Skin of body (tissue), 3 donors: ENCODE measurements at places on chromosomes 1 and 21. TPM values are rescaled to one million over a fixed set of nuclear protein-coding genes. Genes with fewer than 3 reads are reported as not detected.

DNA sequence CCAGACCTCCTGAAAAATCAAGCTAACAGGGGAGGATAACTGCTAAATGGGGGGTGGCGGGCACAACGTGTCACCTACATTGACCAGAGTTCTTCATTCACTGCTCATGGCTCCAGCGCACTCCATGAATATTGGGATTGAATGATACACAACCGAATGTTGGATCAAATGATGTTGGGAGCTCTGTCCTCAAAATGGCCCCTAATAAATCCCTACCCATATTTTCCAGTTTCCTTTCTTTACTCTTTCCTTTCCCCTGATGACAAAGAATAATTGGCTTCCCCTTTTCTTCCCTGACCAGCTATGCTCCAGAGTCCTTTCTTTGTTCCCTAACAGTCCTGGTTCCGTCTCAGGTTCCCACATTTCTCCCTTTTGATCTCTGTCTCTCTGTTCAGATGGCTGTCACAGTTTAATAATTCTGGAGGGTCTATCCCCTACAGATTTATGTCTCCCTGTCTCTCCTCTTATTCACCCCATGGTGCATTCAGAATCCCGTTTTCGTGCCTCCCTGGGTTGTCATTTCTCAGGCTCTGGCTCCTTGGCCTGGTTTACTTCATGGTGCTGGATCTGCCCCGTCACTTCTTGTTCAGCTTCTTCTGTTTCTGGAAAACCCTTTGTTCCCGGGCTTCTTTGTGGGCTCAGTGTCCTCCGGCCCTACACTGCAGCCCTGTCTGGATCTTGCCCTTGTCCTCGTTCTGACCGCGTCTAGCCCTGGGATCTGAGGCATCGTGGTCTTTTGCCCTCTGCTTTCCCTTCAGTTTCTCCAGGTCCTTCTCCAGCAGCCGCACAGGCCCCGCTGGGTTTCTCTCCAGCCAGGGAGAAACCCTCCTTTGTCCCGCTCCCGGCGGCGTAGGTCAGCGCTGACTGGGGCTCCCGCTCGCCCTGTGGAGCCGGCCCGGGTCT lies 78.3 kb downstream of the NDUFS5 start:
- no peak for DNase-seq

Gene CYP4Z1
- 0.39 TPM for total RNA-seq

Gene WLS
- 85.4 TPM for total RNA-seq

- peak; percentile 26 for DNase-seq
Measured at GRCh38 chr1:108512239-108513043, 47.5 kb upstream of the EEIG2 start.

Gene LCE3E
- total RNA-seq, result 1.3 TPM

- peak; percentile 80 for DNase-seq
Measured at GRCh38 chr1:94094469-94095111, 26.4 kb downstream of the ABCA4 start.

- DNase-seq, result no peak
Measured at GRCh38 chr1:50603274-50604271, 180.3 kb upstream of the DMRTA2 start.

DNA sequence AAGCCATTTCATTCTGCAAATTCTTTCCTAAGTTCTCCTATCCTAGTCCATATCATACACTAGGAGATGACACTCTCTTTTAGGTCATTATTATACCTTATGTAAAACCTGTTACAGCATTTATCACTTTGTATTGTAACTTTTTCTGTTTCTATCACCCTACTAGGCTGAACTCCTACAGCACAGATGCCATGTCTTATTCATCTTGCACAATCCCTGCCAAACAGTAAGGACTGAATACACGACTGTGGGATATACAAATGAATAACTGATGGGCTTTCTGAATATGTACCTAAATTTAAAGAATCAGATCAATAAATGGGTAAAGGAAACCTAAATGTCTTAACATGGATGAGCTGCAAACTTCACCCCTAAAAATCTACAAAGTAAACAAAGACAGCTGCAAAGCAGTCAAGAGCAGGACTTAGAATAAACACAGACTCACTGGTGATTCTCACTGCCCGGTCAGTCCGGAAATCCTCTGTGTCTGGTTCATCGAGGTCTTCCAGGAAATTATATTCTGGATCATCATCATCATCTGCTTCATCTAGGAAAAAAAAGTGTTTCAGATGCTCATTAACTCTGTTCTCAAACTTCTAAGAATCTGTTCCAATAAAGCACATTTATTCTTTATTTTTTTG lies 62.3 kb downstream of the GON4L start:
- DNase-seq, result no peak

- DNase-seq, result no peak
Measured at GRCh38 chr1:221696718-221697461, 45.0 kb downstream of the DUSP10 start.

Gene CYP4A11
- not detected for total RNA-seq

DNA sequence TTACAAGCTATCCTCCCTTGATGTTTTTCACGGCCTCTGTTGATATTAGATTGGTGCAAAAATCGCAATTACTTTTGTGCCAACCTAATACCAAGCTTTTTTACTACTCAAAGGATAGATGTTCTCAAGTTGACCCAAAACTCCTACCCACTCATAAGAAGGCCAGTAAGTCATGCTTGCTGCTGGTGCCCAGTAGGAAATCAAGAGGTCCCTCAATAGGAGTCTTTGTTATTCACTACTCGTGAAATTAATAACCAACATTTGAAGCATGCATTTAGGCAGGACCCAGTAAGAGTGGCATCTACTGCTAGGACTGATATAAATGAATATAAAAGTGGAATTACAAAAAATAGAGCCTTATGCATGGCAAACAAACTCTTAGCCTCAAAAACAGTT lies 52.6 kb downstream of the APP start:
- no peak for DNase-seq
